Stimulated activated CD4-positive, alpha-beta T cell treated with anti-CD3 and anti-CD28 coated beads, Interleukin-4, amount 100 ng/mL, for 1 hour (primary cell): ENCODE measurements at places on chromosomes 13 and 19.

GRCh38 chr13:74202129-74202813 lies 68.1 kb upstream of the KLF12 start:
- DNase-seq, result no peak

GRCh38 chr19:39308531-39309304 lies 11.9 kb downstream of the LRFN1 start:
- no peak for DNase-seq

DNA sequence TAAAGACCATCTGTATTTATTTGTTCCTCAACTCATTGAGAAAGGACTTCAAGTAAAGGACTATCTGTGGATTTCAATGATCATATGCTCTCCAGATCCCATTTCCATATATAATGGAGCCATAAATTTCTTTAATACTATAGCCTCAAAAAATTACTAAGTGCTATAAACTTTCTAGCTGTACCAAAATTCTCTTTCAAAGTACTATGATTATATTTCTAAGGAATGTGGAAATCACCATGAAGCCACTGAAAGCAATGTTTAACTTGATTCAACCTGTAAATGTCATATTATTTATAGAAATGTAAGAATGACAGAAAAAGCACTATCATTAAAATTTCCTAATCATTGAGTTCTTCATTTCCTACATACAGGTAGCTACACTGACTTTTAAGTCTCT lies 20.7 kb downstream of the TBC1D4 start:
- DNase-seq, result no peak

GRCh38 chr13:106372199-106373155 lies 163.0 kb downstream of the EFNB2 start:
- DNase-seq, result no peak

DNA sequence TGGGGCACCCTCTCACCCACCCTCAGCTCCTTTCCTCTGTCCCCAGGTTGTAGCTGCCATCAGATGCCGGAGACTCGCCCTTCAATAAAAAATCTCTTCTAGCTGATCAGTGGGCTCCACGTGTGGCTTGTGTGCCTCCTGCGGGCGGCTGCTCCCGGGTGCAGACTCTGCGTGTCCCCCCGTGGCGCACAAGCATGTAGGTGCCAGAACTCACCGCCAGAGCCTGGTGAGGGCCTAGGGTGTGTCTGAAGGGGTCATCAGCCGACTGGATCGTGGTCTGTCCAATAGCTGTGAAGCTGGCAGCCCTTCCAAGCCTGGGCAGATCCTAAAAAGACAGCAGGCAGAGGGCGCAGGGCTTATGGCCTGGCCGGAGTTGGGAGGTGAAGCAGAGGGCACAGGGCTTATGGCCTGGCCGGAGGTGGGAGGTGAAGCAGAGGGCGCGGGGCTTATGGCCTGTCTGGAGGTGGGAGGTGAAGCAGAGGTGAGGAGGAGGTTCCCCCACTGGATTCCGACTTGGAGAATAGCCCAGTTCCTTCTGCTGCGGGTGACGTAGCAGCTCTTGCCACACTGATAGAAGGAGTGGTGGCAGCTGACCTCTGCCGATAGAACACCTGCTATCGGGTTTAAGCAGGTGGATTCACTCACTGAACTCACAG lies 11.7 kb downstream of the NOP53 start:
- DNase-seq, result no peak

DNA sequence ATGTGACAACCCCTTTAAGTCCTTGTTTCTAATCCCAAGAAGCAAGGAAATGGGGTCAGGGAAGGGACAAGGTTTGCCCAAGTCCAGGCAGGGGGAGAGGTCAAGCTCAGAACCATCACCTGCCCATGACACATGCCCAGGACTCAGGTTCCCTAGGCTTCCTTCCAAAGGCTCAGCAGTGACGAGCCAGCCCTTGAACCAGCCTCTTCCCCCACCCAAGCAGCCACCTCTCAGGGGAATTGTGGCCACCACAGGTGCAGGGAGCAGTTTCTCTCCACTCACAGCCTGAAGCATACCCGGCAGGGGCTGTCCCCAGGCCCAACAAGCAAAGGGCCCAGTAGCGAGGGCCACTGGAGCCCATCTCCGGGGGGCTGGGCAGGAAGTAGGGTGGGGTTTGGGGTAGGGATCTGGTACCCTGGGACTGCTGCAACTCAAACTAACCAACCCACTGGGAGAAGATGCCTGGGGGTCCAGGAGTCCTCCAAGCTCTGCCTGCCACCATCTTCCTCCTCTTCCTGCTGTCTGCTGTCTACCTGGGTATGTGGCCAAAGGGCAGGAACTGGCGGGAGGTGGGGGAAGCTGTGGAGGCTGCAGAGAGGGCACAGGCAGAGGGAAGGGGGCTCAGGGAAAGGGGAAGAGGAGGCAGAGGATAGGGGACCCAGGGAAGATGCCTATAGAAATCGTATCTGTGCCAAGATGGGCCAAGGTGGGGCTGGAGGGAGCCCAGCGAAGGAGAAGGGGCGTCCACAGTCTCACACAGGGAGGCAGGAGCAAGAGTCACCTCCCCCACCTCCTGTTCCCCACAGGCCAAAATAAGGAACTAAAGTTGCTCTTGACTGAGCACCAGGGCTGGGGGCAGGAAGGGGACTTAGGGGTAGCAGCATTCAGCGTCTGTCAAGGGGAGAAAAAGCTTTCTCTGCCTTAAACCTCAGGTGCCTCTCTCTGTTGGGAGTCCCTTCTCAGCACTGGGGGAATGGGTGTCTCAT lies at the start of gene CD79A:
Gene CD79A, plus strand, starts transcription at position 433 of the 986 bp plus-strand sequence. Its CDS starts 26 bp downstream, at position 459.
- DNase-seq, result no peak

DNA sequence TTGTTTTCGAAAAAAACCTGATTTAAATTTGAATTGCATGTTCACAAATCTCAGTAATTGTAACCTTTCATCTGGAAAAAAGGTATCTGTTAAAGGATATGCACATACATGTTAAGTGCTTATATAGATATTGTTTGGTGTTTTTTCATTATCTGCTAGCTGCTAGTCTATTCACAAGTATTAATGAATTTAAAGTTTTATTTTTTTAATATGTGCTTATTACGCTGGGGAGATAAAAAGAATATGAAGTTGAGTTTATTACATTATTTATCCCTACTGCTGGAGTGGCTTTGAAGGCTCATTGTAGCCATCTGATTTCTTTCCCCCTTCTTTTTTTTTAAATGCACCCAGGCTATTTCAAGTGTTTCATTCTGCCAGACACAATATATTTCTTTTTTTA lies 3.9 kb upstream of the MAB21L1 start:
- DNase-seq, result no peak

GRCh38 chr19:52945652-52946321 lies 16.9 kb downstream of the ZNF816 start:
- DNase-seq, result no peak

- DNase-seq, result no peak
These were observed 52.6 kb upstream of the RCBTB2 start for GRCh38 chr13:48585456-48585840.

GRCh38 chr13:56893843-56894242 lies 246.9 kb upstream of the PRR20A start:
- DNase-seq, result no peak

DNA sequence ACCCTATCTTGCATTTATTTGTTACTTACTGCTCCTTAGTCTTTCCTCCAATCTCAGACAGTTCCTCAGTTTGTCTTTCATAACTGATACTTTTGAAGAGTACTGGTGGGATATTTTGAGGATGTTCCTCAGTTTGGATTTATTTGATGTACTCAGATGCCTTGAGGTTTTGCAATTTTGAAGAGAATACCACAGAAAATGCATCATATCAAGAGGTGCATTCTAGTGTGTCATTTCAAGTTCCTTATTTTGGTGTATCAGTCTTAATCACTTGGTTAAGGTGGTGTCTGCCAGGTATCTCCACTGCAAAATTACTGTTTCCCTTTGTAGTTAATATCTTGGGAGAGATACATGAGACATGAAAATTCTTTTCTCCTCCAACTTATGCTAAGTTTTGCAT lies 75.1 kb downstream of the URI1 start:
- DNase-seq, result no peak

DNA sequence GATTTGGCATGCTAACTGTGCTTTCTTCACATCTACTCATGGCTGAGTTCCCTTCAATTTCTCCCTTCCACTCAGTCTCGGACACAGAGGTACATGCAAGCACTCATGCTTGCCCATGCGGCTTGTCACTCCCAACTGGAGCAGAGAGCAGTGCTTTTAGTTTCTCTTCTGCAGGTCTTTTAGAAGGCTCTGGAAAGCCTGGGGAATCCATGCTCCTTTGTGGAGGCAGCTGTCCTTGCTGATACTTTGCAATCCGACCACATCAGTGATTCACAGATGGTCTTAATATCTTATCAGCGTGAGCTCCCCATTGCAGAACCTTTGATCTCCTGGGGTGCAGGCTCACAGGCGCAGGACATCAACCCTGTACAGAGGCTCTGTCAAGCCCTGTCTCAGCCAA lies 203.9 kb downstream of the COL4A1 start:
- DNase-seq, result no peak

DNA sequence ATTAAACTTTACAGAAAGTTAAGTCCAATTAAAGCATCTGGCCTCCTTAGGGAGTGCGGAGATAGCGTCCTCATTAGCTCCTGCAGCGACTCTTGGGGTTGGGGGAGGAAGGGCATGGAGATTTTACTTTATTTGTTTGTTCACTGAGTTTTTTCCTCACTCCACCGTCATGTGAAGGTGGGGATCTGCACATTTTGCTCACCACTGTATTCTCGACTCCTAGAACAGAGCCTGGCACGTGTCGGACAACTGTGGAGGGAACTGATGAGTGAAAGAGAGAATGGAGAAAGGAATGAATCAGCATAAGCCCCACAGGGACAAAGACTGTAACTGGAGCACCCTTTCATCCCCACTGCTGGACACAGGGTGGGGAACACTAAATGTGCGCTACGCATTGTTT lies 205.1 kb upstream of the TSHZ3 start:
- no peak for DNase-seq

DNA sequence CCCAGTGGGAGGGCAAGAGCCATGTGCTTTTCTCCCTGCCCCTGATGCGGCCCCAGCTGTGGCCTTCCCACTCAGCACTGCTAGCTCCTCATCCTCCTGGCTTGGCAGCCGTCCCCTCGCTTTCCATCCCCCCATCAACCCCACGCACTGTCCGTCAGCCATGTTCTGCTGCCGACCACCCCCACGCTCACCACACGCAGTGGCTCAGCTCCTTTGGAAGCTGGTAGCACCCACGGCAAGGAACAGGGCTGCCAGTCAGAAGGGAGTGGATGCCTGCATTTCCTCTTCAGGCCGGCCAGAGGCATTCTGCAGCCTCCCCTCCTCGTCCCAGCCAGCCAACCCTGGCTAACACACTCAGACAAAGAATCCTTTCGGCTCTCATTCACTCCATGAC lies 6.3 kb downstream of the CALM3 start:
- DNase-seq, result no peak

- DNase-seq, result no peak
These were observed 158.0 kb upstream of the SOX1 start for GRCh38 chr13:111908981-111909380.
